ENCODE measurements at places on chromosomes 3 and 15. TPM values are rescaled to one million over a fixed set of nuclear protein-coding genes. Genes with fewer than 3 reads are reported as not detected.

ADGRG7 gene
- not detected for total RNA-seq

CEMIP gene
- total RNA-seq: 324 TPM

PGBD4 gene
- total RNA-seq: 3.0 TPM

LMOD3 gene
- 0.51 TPM for total RNA-seq

TIGIT gene
- total RNA-seq: not detected

TM4SF1 gene
- 423 TPM for total RNA-seq

SERINC4 gene
- under 0.01 TPM for total RNA-seq

Measured in fibroblast of lung (primary cell).